ENCODE measurements at places on chromosomes 6 and 20.

DNA sequence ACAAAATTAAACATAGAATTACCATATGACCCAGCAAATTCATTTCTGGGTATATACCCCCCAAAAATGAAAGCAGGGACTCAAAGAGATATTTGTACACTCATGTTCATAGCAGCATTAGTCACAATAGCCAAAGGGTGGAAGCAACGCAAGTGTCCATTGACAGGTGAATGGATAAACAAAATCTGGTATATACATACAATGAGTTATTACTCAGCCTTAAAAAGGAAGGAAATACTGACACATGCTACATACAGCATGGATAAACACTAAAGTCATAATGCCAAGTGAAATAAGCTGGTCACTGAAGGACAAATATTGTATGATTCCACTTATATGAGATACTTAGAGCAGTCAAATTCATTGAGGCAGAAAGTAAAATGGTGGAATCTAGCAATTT is 5.3 kb upstream of the STX11 start:
- DNase-seq, result no peak

- no peak for DNase-seq
These were observed 82.3 kb upstream of the FRMD1 start for GRCh38 chr6:168161371-168161750.

DNA sequence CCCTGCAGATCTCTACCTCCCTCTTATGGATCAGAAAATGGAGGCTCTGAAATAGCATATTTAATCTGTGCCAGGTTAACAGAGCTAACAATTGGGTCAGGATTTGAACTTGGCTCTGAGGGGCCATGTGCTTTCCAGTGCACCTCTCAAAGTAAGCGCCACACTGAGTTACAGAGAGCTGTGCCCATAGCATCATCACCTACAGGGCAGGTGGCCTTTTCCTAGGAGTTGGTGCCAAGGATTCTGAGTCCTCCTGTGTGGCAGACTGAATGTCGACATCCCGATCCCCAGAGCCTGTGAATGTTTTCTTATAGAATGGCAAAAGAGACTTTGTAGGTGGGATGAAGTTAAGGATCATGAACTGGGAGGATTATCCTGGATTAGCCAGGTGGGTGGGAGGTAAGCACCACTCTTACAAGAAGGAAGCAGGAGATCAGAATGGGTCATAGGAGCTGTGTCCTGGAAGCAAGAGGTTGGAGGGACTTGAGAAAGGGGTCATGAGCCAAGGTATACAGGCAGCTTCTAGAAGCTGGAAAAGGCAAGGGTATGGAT is 68.0 kb upstream of the TBC1D7 start:
- DNase-seq, result no peak

DNA sequence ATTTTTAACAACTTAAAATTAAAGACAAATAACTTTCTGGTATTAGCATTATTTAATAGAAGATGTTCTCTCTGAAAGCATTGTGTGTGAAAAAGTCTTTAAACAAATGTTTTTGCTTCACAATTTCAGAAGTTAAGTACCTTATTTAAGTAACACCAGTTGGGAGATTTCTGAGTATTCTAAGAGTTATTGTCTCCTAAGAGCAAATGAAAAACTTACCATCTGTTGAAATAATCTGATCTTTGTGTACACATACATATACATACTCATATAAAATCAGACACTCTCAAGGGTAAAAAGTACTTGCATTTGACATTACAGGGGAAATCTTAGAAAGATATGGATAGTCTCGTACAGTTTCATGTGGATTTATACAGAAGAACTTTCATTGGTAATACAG is 2.4 kb downstream of the BTBD3 start:
- no peak for DNase-seq

- DNase-seq, result no peak
These were observed 591.1 kb downstream of the PTPRT start for GRCh38 chr20:42598581-42598980.

- no peak for DNase-seq
These were observed 4.3 kb downstream of the TGM6 start for GRCh38 chr20:2385026-2385425.

All from stimulated activated CD4-positive, alpha-beta T cell treated with anti-CD3 and anti-CD28 coated beads, Interleukin-15, amount 100 ng/mL, for 1 hour (primary cell).